Stimulated activated CD4-positive, alpha-beta T cell treated with anti-CD3 and anti-CD28 coated beads, TNF-alpha, amount 100 ng/mL, for 1 hour (primary cell): ENCODE measurements at places on chromosomes 1 and 21.

- DNase-seq: no peak
These were observed 844.9 kb downstream of the KCNT2 start for GRCh38 chr1:195763146-195763906.

DNA sequence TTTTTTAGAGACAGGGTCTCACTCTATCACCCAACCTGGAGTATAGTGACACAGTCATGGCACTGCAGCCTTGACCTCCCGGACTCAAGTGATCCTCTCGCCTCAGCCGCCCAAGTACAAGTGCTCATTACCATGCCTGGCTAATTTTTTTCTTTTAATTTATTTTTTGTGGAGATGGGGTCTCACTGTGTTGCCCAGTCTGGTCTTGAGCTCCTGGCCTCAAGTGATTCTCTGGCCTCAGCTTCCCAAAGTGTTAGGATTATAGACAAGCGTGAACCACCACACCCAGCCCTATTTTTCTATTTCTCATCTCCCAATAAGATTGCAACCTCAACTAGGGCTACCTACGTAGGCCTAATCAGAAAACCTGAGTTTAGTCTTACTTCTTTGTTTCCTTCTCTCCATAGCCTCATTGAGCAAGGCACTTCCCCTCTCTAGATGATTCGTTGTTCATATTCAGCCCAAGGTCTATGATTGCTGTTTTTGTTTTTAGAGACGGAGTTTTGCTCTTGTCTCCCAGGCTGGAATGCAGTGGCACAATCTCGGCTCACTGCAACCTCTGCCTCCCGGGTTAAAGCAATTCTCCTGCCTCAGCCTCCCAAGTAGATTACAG lies 1.1 kb upstream of the KPNA6 start:
- DNase-seq: no peak

DNA sequence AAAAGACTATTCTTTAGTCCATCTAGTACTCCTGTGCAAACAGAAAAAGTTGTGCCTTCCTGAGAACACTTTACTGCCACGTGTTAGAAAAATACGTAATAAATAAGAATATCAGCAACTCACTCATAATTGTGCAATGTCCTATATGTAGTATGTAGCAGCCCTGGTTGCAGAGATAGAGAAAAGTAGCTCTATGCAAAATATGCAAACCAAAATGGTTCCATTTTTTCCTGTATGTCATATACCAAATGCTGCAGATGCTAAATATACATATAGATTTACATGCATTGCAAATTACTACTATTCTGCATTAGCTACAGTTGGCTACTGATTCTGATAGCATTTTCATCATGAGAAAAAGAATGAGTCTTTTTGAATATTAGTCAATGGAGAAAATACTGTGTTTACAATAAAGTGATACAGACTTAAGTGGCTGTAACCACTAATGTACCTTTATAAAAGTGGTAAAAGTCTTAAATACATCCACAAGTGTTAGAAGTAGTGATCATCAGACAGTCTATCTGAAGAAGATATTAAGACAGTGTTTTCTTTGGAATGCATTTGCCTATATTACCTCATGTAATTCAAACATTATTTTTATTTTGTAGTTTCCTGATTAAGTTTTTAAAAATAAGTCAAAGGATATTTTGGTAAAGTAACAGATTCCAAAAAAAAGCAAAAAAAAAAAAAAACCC lies 19.8 kb downstream of the NME7 start:
- DNase-seq: no peak

DNA sequence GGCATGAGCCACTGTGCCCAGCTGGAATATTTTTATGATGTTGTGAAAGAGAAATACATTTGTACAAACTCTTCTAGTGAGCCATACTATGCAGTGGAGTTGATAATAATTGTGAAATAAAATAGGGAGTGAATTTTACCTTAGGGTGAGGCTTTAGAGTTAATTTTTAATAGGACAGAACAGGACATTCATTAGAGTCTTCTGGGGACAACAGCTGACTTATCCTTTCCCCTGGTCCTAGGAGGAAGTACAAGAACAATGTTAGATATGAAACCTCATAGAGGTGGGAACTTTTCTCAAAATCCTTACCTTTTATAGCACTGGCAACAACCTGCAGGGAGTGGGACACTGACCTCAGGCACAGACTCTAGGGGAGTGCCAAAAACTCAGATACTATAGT lies 21.9 kb downstream of the HAO2 start:
- DNase-seq: no peak

- DNase-seq: no peak
These were observed 19.9 kb upstream of the SERPINC1 start for GRCh38 chr1:173937062-173937461.

- no peak for DNase-seq
These were observed 4.1 kb downstream of the KIAA1614 start for GRCh38 chr1:180916771-180917170.

DNA sequence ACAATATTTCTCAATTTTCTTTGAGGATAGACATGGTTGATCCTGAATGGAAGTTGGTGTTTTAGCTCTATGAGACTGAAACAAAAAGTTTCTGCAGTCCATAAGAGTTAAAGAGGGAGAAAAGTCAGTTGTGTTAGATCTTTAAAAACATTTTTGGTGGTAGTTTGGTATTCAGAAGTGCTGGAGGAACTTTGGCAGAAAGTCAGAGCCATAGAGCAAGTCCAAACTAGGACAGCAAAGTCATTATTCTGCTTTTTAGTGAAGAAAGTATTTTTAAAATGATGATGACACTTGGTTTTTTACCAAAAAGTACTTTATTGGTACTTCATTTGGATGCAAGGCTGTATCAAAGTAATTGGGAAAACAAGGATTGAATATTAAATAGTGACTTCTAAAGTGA lies 41.8 kb downstream of the FNBP1L start:
- no peak for DNase-seq

DNA sequence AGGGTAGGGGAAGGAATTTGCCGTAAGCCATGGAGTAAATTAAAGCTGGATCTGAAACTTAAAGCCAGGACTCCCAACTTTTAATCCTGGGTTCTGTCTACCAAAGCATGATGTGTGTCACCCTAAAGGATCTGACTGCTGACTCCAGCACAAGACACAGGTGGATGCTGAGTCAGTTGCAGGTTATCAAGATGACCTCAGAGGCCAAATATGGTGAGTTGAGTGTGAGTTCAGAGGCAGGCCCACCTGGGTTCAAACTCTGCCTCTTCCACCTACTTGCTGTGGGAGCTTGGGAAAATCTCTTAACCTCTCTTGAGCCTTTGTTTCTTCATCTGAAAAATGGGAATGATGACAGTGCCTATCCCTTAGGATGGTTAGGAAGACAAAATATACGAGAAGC lies 16.7 kb upstream of the LDLRAP1 start:
- DNase-seq: no peak

- DNase-seq: no peak
These were observed 179.0 kb downstream of the SLC35F3 start for GRCh38 chr1:234083460-234083859.

GRCh38 chr1:106907795-106908194 lies 148.7 kb upstream of the PRMT6 start:
- DNase-seq: no peak

DNA sequence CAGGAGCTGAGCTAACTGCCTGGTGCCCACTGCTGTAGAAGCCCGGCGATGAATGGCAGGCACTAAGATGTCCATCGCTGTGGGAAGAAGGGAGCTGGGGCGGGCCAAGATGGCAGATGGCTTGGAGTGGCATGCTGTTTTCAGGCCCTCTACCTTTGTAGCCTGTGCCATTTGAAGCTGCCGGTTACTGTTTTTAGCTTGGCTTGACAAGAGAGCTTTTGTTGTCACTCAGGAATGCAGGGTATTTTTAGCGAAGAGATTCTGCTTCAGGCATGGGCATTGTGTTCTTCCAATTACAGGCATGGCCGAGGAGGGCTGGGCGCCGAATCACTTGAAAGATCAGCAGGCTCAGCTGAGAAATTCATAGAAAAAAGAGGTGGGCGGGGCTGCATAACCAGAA lies 348.7 kb downstream of the RPS6KC1 start:
- DNase-seq: no peak

- no peak for DNase-seq
These were observed 222.0 kb downstream of the SDCCAG8 start for GRCh38 chr1:243477731-243478290.

DNA sequence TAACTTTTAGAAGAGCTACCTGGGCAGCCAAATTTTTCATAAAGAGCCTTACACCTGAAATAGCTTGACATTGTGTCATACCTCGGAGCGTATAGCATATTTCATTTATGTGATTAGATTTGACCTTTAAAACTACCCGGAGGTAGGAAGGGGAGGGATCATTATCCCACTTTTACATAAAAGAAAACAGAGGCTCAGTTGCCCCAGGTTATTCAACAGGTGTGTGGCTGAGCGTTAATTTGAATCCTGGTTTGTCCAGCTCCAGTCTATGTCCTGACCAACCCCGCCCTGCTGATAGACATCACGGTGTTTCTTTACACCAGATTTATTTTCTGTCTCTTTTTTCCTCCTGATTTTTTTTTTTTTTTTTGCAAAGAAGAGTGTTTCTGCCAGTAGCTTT lies 39.7 kb downstream of the PBX1 start:
- DNase-seq: no peak

GRCh38 chr1:248805876-248806275 lies 19.8 kb downstream of the SH3BP5L start:
- DNase-seq: no peak

DNA sequence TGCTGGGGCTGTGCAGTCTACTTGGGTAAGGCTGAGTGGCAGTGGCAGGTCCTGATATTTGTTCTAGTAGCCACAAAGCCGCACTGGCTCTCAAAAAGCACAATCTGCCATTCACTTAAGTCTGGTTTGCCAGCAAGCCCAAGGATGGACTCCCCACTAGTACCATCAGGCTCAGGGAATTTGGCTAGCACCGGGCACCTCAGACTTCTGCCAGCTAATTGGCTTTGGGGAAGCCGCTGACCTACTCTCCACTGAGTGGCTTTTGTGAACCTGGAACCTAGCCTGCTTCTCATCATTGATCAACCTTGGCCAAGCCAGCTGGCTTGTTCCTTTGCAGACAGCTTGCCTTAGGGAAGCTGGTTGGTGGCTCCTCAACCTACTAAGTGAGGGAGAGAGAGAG lies 83.1 kb downstream of the ESRRG start:
- no peak for DNase-seq
